ENCODE measurements at places on chromosomes 4 and X.

GRCh38 chrX:125791787-125792186, 374.3 kb downstream of the DCAF12L2 start:
- DNase-seq, result no peak

DNA sequence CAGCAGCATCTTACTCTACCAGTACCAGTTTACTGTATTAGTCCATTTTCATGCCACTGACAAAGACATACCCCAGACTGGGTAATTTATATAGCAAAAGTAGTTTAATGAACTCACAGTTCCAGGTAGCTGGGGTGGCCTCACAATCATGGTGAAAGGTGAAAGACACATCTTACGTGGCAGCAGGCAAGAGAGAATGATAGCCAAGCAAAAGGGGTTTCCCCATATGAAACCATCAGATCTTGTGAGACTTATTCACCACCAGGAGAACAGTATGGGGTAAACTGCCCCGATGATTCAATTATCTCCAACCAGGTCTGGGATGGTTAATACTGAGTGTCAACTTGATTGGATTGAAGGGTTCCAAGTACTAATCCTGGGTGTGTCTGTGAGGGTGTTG, 69.3 kb downstream of the YIPF6 start:
- no peak for DNase-seq

DNA sequence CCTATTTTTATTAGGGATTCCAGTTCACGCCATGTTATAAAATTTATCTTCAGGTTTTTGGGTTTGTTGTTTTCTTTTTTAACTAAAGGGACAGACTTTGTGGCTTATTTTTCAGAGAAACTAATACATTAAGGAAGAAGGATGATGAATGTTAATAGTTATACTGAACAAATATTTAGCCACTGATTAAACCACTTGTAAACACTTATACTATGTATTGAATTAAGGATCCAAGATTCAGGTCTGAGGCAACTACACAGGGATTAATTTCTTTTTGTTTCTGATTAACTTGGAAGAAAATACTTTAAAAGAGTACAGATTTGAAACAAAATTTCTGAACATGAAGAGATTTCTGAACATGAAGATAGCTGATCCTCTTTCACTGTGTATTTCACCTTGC, 82.8 kb upstream of the NAP1L5 start:
- no peak for DNase-seq

DNA sequence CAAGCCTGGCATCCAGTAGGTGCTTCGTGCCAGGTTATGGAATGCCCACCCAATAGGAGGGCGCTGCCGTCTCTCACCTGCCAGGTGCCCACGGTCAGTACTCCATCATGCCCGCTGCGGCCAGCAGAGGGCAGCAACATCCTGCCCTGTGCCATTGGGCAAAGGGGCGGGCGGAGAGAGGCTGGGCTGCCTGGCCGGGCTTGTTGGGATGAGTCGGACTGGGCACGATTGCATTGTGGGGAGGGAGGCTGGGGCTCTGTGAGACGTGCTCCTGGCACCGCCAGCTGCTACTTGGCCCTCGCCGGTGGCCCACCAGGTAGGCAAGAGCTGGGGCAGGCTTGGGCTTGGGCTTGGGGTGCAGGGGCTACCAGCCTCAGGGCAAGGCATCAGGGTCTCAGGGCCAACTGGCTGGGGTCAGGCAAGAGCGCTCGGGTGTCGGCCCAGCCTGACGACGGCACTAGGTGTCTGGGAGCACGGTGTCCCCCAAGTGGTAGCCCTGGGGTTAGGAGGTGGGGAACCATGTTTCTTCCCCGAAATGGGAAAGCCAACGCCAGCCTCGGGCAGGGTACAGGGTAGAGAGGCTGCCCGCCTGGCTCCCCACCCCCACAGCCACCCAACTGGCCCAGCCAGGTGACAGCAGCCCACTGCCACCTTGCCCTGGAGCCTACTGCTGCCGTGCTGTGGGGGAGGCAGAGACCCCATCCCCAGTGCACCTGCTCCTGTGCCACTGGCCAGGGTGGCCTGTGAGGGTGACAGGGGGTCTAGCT, at the start of gene PLXNB3:
TSS of gene PLXNB3 (plus strand) at position 261 of the 767 bp plus-strand sequence. CDS start 1,287 bp downstream, outside the sequence.
- DNase-seq, result peak; percentile 74

GRCh38 chr4:15691346-15692135, 9.9 kb downstream of the FAM200B start:
- DNase-seq, result peak; percentile 86

DNA sequence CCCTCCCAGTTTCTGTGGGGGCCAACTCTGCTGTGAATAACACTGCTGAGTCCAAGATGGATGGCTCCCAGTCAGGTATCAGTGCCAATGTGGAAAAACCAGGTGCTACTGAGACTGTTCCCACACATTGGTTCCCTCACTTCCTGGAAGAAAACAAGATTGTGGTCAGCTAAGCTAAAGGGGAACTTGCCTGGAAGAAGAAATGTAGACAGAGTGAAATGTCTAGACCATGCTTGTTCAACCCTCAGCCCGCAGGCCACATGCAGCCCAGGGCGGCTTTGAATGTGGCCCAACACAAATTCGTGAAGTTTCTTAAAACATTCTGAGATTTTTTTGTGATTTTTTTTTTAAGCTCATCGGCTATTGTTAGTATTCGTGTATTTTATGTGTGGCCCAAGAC, 28.6 kb upstream of the UTP14A start:
- no peak for DNase-seq

GRCh38 chr4:174398728-174399127, 115.0 kb downstream of the CEP44 start:
- DNase-seq, result peak; percentile 53

DNA sequence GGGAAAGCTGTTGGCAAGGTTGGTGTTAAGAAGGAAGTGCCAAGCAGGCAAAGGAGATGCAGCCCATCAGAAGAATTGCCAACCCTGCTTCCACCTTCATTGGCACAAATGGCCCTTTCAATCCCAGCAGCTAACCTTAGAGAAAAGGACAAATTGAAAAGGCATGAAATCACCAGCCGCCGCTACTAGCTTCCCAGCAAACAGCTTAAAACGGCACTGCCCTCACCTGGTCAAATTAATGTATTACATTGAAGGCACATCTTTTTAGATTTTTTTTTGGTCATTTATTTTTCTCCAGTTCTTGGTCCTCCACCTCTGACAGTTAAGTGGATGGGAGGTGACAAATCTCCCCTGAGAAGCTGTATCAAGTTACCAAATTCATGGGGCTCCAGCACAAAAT, 51.0 kb upstream of the NHSL2 start:
- DNase-seq, result peak; percentile 38

- no peak for DNase-seq
These were observed 102.7 kb upstream of the TENM3 start for GRCh38 chr4:182140547-182140946.

DNA sequence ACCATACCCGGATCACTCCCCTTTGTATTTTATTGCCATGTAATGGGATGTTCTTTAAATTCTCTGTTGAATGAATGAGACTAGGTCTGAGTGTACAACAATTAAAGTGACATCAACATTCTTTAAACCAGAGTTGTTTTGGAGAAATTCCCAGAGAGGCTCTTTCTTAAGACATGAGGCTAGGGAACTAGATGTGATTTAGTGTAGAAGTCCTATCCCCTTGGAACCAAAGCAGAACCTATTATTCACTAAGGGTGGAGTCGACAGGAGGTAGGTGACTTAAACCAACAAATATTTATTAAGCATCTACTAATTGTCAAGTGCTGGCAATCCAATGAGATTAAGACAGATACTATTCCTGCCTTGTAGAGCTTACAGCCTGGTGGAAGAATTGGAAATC, 1.7 kb downstream of the EIF1AX start:
- DNase-seq, result peak; percentile 18

GRCh38 chr4:83083925-83084475, 30.5 kb downstream of the PLAC8 start:
- DNase-seq, result no peak

- no peak for DNase-seq
These were observed 104.4 kb upstream of the CXCL13 start for GRCh38 chr4:77501240-77501639.

- no peak for DNase-seq
These were observed 6.2 kb downstream of the CHIC2 start for GRCh38 chr4:54058171-54058570.

Measured in fibroblast of skin of back (primary cell).